ENCODE measurements at places on chromosomes 13 and 19.

- DNase-seq = no peak
These were observed 4.8 kb downstream of the PNKP start for GRCh38 chr19:49862391-49863253.

DNA sequence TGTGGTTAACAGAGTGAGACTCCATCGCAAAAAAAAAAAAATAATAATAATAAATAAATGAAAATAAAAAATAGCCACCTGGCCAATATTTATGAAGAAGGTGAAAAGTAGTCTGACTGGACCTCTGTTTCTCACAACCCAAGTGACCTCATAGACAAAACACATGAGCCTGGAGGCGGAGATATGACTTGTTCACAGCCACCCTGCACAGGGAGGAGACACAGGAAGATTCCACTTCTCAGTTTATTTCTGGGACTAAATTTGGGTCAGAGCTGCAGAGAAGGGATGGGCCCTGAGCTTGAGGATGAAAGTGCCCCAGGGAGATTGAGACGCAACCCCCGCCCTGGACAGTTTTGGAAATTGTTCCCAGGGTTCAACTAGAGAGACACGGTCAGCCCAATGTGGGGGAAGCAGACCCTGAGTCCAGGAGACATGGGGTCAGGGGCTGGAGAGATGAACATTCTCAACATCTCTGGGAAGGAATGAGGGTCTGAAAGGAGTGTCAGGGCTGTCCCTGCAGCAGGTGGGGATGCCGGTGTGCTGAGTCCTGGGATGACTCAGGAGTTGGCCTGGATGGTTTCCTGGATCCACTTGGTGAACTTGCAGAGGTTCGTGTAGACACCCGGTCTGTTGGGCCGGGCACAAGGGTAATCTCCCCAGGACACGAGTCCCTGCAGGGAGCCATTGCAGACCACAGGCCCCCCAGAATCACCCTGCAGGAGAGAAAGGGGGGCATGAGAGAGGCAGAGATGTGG, 9.6 kb downstream of the KLK5 start:
- DNase-seq = no peak

GRCh38 chr13:38602266-38602665, 84.6 kb upstream of the FREM2 start:
- no peak for DNase-seq

- DNase-seq = peak; percentile 54
These were observed 7.8 kb downstream of the ACTN4 start for GRCh38 chr19:38655148-38655824.

- DNase-seq = no peak
These were observed 67.6 kb upstream of the TDRD3 start for GRCh38 chr13:60329221-60329923.

GRCh38 chr13:85405316-85405897, 393.8 kb downstream of the SLITRK6 start:
- no peak for DNase-seq

DNA sequence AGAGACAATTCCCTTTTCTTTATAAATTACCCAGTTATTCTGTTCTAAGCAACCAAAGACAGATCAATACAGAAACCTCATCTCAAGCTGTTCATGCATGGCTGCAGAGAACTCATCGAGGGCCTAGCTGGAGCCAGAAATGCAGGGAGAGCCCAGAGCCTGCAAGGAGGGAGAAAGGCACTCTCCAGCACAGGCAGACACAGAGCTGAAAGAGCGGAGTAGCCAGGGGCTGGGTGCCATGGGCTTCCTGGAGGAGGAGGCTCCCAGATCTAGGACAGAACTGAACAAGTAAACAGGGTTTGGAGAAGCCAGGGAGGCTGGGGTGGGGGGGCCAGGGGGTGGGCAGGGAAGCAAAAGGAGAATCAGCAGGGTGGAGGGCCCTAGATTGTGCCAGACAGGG, 144.2 kb upstream of the ZNF507 start:
- no peak for DNase-seq

DNA sequence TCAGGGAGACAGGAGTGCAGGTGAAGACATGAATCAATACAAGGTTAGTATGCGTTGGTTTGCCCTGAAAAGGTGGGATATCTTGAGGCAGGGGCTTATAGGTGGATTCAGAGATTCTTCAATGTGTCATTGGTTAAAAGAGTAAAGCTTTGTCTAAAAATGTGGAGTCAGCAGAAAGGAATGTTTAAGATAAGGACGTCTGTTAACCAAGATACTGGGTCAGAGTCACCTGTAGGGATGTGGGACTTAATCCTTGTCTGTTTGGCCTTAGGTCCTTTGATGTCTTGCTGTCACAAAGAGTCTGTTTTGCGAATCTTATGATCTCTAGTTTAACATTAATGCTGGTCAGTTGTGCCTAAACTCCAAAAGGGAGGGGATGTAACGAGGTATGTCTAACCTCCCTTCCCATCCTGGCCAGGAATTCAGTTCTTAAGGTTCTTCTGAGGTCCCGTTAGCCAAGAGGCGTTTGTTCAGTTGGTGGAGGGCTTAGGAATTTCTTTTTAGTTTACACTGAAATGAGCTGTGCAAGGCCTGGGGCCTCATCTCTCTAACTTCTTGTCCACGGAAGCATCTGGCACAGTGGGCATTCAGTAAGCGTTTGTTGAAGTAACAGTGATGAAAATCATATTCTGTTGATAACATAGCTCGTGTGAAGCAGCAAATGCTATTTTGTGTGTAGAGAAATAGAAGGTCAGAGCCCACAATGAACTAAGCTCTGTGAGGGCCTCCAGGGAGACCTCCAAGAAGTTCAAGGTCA, 96.2 kb upstream of the RNF113B start:
- no peak for DNase-seq

DNA sequence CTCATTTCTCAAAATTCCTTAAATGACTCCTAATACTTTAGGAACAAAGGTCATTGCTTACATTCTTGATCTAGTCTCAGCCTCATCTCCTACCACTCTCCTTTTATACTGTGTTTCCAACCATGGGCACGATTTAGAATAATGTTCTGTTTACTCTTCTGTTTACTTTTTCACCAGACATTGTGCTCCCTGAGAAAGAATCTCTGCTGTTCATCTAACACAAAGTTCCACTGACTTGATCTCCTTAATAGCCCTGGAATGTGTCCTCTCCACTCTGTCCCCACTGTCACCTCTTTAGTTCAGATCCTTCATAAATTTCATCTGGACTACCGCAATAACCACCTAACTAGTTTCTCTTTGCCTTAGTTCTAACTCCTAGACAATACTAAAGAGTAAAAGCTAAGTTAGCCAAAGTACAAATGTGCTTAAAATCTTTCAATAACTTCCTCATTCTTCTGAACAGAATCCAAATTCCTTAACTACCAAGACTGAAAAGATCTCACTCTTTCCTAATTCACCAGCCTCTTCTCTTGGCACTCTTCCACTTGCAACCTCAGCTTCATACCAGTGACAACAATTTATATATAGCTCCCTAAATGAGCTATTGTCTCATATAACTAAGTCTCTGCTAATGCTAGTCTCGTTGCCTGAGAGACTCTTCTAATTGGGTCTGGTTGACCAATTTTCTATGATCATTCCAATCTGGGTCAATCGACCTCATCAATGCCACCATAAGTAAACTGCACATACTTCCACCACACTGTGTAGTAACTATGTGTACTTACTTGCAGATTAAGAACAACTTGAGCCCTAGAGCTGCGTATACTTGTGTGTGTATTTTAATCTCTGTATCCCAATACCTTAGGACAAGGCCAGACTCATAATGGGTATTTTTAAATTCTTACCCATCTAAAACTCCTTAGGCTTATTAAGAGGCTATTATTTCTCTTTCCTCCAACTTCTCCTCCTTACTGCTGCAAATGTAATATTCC, 179.9 kb downstream of the VWA8 start:
- DNase-seq = no peak

Data from GM06990 (cell line).